ENCODE measurements at places on chromosomes 4 and X.
A peak's percentile ranks its signal among the peaks of the same experiment; 100 is the strongest.

- peak; percentile 56 for DNase-seq
Measured at GRCh38 chr4:4395849-4396627, 9.1 kb downstream of the NSG1 start.

GRCh38 chr4:65437102-65437501, 233.2 kb downstream of the EPHA5 start:
- DNase-seq = no peak

DNA sequence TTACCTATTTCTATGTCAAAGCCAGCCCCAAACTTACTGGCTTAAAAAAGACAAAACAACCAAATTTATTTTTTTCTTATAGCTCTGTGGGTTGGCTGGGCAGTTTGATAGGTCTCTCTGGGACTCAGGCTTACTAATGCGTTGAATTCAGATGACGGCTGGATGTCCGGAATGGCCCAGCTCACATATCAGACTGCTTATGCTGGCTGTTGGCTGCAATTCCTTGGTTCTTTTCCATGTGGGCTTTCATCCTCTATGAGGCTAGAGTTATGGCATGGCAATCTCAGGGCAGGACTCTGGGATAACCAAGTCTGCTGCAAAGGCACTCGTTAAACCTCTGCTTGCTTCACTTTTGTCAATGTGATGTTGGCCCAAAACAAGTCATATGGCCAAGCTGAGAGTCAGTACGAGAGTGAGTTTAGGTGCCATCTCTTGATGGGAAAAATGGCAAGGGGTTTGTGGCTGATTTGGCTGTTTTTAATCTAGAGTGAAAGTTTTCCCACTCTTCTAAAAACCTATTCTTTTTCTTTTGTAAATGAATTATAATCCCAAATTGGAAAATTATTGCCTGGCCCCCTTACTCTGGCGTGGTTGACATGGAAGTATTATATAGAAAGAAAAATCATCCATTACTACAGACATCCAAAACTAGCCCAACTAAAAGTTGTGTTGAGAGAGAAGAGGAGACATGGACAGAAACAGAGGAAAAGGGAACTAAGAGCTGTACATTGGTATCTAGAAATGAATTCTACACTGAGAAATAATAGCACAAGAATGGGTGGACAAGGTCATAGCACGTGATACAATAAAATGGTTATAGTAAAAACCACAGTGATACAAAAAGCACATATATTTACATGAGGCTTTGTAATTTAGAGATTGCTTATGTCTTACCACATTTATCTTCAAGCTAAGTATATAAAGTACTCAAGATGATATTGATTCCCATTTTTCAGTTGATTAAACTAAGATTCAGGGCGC, 6.6 kb downstream of the PRIMPOL start:
- DNase-seq = no peak

GRCh38 chr4:3202836-3203820, 45.8 kb upstream of the MSANTD1 start:
- DNase-seq = no peak

DNA sequence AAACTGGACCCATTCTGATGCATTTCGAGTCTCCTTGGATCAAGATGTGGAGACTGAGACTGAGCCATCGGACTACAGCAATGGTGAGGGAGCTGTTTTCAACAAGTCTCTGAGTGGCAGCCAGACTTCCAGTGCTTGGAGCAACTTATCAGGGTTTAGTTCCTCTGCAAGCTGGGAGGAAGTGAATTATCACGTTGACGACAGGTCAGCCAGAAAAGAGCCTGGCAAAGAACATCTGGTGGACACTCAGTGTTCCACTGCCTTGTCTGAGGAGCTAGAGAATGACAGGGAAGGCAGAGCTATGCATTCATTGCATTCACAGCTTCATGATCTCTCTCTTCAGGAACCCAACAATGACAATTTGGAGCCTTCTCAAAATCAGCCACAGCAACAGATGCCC, 84.8 kb downstream of the NEUROG2 start:
- DNase-seq = no peak

DNA sequence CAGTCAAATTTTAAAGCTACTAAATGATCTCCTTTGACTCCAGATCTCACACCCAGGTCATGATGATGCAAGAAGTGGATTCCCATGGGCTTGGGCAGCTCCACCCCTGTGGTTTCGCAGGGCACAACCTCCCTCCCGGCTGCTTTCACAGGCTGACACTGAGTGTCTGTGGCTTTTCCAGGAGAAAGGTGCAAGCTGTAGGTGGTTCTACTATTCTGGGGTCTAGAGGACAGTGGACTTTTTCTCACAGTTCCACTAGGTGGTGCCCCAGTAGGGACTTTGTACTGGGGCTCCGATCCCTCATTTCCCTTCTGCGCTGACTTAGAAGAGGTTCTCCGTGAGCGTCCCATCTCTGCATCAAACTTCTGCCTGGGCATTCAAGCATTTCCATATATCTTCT, 845.2 kb downstream of the PCDH18 start:
- DNase-seq = no peak

GRCh38 chrX:73818200-73819116, 255.5 kb downstream of the CHIC1 start:
- DNase-seq = no peak

DNA sequence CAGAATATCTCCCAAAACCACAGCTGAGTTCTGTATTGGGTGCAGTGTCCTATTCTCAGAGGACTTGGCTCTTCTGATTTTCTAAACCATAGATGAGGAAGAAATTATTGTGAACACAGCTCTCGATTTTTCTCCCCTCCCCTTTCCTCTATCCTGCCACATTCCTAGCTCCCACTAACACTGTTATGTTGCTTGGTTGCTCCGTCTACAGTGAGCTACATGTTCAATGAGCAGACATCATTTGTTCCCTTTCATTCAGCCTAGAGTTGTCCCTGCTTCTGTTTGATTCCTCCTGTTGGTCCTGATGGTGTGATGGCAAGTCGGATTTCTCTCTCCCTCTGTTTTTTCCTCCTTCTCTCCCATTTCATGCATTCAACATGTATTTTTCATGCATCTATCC, 65.9 kb downstream of the DIPK2B start:
- no peak for DNase-seq

DNA sequence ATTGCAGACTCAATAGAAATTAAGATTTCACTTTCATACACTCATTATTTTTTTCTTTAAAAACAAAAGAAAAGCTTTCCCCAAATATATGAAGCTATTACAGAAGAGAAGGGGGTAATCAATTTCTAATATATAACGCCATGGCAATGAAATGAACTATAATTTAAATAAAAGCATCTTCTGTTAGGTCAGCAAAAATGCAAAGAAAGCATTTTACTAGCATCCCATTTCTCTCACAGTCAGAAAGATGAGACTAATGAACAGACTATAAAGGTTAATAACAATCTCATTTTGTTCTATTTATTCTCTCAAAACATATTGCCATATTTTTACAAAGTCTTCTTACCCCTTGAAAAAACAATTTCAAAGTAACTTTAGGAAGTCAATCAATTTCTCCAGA, 89.0 kb downstream of the TRIML1 start:
- no peak for DNase-seq

GRCh38 chr4:120977435-120977997, 55.0 kb upstream of the PRDM5 start:
- DNase-seq = no peak

DNA sequence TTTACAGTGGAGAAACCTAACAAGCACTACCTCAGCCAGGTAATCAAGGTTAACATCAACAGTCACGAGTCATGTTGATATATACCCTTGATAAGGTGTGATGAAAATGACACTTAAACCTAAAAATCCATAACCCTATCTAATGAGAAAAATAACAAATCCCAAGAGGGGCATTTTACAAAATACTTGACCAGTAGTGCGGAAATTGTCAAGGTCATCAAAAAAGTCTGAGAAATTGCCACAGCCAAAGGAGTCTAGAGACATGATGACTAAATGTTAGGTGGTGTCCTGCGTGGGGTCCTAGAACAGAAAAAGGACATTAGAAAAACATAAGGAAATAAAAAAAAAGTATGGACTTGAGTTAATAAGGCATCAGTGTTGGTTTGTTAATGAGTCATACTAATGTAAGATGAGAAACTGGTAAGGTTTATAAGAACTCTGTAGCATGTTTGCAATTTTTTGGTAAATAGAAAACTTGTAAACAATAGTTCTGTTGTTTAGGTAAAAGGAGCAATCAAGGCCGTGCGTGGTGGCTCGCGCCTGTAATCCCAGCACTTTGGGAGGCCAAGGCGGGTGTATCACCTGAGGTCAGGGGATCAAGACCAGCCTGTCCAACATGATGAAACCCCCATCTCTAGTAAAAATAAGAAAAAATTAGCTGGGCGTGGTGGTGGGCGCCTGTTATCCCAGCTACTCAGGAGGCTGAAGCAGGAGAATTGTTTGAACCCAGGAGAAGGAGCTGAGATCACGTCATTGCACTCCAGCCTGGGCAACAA, 2.9 kb downstream of the RPL36A start:
- no peak for DNase-seq

DNA sequence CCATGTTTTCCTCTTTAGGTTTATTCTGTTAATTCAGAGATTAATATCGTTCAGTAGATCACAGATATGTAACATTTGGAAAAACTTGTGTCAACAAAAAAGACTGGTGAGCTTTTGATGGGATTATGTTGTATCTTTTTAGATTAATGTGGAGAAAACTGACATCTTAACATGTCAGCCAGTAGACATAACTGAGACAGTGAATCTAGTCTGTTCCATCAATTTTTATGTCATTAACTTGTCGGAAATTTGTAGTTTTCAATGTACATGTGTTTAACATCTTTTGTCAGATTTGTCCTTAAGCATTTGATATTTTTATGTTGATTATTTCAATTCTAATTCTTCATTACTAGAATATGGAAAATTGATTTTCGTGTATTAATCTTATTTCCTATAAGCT, 42.0 kb downstream of the APELA start:
- DNase-seq = no peak

- no peak for DNase-seq
Measured at GRCh38 chr4:95533254-95533653, 15.5 kb downstream of the UNC5C start.

GRCh38 chr4:115740806-115741205, 627.4 kb upstream of the NDST4 start:
- no peak for DNase-seq

DNA sequence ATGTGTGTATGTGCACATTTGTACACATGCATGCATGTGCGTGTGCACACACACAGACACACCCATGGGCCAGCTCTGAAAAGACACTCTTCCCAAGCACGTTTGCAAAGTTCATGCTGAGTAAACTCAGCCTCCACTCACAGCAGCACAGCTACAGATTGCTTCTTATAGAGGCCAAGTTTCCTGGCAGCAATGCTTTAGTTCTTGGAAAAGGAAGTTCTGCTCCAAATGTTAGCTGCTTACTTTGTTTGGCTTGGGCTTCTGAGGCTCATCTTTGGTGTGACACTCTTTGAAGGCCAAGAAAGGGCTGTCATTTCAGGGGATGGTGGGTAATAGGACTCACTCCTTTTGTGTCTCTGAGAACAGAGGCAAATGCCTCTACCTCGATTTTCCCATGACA, 6.6 kb downstream of the PLP1 start:
- DNase-seq = no peak

GRCh38 chr4:75180217-75180616, 247.3 kb downstream of the PARM1 start:
- DNase-seq = no peak

DNA sequence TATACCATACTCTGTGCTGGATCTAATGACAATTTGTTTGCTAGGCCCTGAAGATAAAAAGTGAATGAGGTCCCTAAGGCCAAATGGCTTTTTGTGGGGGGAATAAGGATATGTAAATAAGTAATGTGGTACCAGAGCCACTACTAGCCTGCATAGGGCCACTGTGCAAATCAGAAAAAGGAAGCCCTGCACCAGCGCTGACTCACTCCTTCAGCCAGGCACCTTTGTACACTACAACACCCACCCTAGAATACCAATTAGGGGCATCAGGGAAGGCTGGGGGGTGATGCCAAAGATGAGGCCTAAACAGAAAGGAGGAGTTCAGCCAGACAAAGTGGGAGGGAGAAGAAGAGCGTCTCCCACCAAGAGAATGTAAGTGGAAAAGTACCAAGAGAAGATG, 122.2 kb downstream of the CAMK2D start:
- no peak for DNase-seq

DNA sequence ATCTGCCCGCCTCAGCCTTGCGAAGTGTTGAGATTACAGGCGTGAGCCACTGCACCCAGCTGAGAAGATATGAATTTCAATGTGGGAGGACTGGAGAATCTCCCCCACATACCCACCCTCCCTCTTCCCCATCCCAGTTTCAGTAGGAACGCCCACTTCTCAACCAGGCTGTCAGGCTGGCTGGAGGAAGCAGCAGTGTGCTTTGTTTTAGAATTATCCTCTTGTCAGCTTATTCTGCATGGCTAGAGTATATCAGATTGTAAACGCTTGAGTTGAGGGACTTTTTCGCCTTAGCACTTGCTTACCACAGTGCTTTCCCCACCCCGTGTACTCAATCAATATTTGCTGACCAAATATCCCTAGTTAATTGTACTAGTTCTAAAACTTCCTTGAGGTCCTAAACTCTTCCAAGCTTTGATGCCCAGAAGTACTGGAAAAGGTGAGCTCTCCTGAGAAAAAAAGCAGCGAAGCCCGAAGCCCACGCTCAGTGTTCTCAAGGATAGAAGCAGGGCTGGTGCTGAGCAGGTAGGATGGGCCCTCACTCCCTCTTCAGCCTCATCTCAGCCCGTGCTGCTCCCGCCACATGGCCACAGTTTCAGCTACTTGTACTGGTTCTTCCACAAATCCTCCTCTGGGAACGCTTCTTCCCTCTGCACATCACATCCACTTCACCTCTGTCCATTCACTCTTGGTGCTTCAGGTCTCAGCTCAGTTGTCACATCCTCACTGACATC, 7.3 kb upstream of the ARHGAP10 start:
- no peak for DNase-seq

DNA sequence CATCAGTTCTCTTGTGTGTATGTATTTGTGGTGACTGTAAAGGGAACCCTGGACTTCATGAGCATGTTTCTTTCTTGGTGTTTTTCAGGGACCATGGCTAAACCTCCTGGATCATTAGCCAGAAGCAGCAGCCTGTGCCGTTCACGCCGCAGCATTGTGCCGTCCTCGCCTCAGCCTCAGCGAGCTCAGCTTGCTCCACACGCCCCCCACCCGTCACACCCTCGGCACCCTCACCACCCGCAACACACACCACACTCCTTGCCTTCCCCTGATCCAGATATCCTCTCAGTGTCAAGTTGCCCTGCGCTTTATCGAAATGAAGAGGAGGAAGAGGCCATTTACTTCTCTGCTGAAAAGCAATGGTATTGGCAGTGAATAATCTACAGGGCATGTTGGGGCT, 157.0 kb downstream of the STIM2 start:
- no peak for DNase-seq
